Stimulated activated CD4-positive, alpha-beta T cell treated with anti-CD3 and anti-CD28 coated beads, TNF-alpha, amount 100 ng/mL, for 48 hours (primary cell): ENCODE measurements at places on chromosomes 1 and 21.

DNA sequence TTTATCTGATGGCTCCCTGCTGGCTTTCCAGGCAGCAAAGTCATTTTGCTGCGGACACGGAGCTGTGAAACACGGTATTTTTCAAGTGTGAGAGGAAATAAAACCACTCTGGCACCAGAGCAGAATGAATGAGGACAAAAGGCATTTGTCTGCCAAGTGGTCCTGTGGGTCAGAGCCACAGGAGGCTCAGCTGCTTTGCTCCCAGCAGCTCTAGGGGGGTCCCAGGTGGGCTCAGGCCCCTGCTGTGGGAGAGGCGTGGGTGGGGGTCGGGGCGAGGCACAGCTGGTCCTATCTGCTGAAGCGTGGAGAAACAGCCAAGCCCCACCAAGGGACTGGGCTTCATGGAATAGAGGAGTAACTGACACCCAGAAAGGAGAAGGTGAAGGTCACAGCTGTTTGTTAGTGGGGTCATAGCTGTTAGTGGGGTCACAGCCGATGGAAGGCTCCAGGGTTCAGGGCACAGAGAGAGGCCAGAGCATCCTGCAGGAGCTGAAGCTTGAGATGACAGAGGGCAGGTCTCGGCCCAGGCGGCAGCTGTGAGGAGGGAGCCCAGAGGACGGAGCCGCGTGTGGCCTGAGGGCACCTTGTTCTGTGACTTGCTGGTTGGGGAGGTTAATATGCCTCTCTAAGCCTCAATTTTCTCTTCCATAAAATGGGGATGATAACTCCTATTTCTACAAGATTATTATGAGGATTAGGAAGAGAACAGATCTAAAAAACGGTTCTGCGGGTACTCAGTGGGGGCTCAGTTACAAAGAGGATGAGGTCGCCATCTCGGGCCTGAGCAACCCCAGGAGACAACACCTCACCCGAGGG lies 7.1 kb downstream of the KIF17 start:
- no peak for DNase-seq

- no peak for DNase-seq
These were observed 23.9 kb downstream of the RNF2 start for GRCh38 chr1:185069202-185069772.

GRCh38 chr1:175116210-175116798 lies 48.7 kb downstream of the TNN start:
- no peak for DNase-seq

DNA sequence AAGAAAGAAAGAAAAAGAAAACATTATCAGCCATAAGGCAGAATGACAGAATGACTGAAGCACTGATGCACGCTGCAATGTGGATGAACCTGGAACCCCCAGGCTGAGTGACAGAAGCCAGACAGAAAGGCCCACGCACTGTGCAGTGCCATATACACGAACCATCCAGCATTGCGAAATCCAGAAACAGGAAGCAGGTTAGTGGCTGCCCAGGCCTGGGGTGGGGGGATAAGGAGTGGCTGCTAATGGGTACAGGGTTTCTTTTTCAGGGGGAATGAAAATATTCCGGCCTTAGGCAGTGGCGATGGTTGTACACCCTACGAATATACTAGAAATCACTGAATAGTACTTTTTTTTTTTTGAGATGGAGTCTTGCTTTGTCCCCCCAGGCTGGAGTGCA lies 57.0 kb downstream of the CHD5 start:
- no peak for DNase-seq

GRCh38 chr1:184971522-184972265 lies 2.6 kb downstream of the NIBAN1 start:
- no peak for DNase-seq
